ENCODE measurements at places on chromosomes 7 and 10. TPM values are rescaled to one million over a fixed set of nuclear protein-coding genes. Genes with fewer than 3 reads are reported as not detected.

GRCh38 chr10:116444527-116445142 lies 17.0 kb downstream of the PNLIPRP3 start:
- peaks cover 18% of the 10 kb centered on the region for H3K27me3 ChIP-seq
- H3K4me1 ChIP-seq: no peaks in the 10 kb centered on the region
- no peak overlapping the region for H3K27ac ChIP-seq
- no peak for DNase-seq
- H3K36me3 ChIP-seq: no peaks in the 10 kb centered on the region

DNA sequence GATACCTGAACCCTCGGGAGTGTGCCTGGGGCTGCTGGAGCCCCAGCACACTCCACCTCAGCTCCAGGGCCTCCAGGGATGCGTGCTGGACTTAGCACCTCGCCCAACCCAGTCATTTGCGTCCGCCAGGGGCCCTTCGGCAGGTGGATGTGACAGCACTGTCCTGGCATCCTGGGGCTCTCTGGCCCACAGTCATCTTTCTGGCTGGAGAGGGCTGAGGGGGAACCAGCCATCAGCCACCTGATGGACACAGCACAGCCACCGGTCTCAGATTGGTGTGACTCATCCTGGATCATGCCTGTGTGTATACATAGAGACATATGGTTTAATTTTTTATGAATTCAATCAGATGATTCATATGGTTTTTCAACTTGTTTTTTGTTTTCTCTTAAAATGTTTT lies 11.1 kb downstream of the ZNF775 start:
- DNase-seq: no peak
- no peak overlapping the region for H3K4me3 ChIP-seq
- H3K4me1 ChIP-seq: peaks cover 24% of the 10 kb centered on the region

GRCh38 chr10:128576943-128577670 lies 450.9 kb upstream of the MKI67 start:
- H3K4me1 ChIP-seq: peaks cover 55% of the 10 kb centered on the region
- no peak overlapping the region for H3K4me3 ChIP-seq
- no peak for DNase-seq
- H3K27me3 ChIP-seq: peaks cover 88% of the 10 kb centered on the region

NODAL gene
- not detected for total RNA-seq

TMEM270 gene
- total RNA-seq: not detected

ETV1 gene
- total RNA-seq: 26.6 TPM

Measured in mesothelial cell of epicardium (in vitro differentiated cells).